ENCODE measurements at places on chromosomes 4 and X.

DNA sequence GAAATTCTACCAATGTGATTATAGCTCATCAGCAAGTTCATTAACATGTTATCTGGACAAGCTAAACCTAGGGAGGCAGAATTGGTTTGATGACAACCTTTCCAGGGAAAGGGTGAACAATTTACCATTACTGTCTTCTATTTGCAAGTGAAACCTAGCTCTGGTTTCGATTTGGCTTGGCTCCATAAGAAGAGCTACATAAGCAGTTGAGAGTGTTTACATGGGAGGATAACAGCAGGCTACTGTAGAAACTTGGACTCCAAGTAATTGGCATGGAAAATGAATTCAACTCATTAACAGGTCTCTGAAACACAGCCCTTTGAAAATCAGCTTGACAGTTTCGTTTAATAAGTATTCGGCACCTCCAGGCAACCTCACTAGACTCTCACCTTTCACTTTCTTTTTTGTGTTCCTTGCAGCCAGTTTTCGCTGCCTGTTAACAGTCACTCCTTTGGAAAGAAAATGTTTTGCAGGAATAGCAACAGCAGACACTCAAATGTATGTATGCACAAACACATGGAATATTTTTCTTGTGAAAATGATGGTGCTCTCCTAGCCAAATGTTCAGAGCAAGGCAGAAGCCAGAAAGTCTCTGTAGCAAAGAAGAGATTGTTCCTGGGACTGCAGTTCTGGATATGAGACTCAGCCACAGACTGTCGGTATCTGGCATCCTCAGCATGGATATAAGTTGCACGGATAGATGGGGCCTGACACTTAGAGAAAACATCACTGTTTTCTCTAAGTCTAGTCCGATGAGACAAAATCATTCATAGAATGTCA, 27.5 kb downstream of the POU3F4 start:
- DNase-seq: no peak

GRCh38 chr4:36772154-36772516, 472.4 kb upstream of the NWD2 start:
- DNase-seq: no peak

- DNase-seq: no peak
Measured at GRCh38 chrX:118751950-118752783, 24.8 kb downstream of the IL13RA1 start.

DNA sequence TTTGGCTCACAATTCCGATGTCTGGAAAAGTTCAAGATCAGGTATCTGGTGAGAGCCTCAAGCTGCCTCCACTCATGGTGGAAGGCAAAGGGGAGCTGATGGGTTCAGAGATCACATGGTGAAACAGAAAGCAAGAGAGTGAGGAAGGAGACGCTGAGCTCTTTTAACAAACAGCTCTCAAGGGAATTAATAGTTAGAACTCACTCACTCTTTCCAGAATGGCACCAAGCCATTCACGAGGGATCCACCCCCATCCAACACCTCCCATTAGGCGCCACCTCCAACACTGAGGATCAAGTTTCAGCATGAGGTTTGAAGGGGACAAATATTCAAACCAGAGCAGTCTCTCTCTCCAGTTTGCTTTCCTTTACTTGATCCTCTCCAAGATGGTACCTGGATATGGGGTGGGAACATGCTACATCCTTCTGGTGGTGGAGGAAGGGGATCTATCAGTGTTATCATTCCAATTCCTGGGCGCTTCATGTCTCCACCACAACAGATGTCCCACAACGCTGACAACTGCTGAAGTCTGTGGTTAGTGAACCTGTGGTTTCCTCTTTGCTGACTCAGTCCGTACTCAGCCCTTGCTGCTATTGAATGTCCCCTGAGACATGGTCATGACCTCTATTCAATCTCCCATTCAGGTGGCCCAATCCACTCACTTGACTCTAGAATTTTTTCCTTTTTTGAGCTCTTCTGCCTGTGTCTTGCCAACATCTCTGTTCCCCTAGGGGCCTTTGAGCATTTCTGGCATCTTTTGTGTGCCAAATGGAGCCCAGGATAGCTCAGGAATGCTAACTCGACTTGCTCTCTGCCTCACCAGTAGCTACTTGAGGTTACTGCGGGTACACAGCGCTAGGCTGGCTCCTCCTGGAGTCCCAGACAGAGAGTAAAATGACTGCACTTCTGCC, 395.2 kb downstream of the MID1IP1 start:
- DNase-seq: no peak

DNA sequence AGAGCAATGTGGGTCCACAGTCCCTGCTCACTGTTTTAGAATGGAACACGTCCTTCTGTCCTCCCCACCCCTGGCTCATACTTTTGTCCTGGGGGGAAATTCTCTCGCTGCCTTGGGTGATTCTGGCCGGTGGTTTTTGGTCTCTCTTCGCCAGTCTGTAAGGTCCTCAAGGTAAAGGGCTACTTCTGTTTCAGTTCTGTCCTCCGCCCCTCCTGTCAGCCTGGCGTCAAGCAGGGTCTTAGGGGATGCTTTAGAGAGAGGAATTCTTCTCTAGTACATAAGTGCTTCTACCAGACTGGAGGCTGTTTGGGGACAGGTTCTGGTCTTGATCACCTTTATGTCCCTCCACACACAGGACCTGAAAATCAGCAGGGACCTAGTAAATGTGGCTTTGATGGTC, 617 bp upstream of the MRFAP1L1 start:
- no peak for DNase-seq

DNA sequence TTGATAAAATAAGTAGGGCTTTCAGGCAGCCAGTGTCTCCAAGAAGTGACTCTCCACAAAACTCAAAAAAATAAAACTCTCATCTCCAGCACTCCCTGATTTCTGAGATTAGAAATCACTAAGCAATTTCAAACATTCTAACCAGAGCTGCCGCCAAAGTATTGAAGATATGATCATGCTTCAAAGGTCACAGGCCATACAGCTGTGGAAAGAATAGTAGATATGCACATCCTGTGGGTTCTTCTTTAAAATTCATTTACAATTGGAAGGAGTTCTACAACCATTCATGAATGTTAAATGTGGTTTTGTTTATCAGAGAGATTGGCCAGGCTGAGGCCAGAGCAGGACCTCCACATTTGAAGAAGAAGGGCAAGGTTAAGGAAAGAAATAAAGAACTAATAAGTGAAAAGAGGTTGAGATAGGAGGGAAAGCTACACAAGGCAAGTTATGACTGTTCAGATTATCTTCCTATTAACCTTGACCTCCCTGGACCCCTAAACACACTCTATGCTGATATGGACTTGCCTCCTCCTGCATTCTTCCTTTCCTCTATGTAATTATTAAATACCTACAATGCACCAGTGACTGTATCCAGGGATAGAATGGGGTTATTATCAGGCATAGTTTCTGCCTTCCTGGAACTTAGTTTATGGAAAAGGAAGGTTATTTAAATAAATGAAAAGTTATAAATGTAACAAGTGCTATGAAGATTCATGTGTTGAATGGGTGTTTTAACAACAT, 56.4 kb downstream of the USP38 start:
- DNase-seq: no peak

GRCh38 chr4:54400802-54401201, 171.7 kb downstream of the PDGFRA start:
- DNase-seq: no peak

DNA sequence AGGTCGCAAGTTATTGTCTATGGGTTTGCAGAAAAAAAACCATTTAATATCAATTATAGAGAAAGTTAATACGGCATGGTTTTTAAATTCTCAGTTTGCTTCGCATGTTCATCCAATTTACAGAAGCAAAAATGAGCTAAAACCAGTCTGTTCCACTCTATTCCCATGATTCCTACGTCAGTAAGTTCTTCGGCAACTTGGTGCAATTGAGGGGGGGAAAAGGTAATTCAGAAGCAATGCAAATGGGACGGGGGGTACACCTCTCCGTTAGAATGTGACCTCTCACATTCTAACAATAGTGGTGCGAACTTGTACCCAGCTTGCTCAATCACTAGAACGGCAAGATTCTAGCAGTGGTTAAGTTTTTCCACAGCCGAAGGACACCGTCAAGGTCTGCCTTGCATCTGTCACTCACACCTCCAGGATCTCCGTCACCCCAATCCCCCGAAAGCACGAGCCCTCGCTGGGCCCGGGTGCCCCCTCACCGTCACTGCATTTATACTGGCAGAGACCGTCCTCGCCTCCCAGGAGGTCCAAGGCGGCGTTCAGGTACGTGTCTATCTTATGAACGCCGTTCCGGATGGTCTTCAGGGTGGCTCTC, 653 bp downstream of the PLA2G12A start:
- no peak for DNase-seq
